ENCODE measurements at places on chromosomes 11 and 22.

DNA sequence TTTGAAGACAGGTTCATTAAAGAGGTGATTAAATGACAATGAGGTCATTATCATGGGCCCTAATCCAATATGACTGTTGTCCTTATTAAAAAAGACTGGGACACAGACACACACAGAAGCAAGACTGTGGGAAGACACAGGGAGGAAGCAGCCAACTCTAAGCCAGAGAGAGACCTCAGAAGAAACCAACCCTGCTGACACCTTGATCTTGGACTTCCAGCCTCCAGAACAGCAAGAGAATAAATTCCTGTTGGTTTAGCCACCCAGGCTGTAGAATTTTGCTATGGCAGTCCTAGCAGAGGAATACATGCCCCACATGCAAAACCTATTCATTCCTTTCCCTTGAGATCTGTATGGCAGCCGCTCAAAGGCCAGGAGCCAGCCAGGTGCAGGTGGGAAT is 35.6 kb upstream of the CACNG2 start:
- DNase-seq = no peak

DNA sequence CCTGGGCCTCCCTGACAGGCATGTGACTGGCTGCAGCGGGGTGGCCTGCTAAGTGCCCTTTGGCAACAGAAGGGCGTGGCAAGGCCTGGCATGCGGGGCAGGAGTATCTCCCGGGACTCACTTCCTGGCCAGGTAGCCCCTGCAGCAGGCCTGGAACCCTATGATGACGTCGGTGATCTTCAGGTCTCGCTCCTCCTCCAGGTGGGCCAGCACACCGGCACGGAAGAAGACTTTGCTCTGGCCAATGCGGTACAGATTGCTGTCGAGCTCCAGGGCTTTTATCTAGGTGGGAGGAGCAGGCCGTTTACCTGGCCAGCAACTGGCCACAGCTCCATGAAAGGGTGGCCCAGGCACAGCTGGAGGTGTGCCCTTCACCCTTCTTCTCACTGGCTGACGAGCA is 50.9 kb downstream of the APOL1 start:
- no peak for DNase-seq

DNA sequence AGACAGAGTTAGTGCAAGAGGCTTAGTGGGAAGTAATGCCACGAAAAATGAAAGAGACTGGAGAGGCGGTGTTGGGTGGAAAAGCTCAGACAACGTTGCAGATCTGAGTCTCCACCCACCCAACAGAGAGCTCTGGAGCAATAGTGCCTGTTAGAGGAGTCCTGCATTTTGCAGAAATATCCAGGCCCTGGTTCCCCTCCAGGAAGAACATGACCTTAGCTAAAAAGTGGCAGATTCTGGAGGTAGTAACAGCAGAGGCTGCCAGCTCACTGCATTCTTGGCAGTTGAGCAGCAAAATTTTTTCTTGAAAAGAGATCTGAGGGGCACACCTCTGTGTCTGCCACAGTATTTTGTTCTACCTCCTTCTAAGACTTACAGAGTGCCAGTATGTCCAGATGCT is 27.7 kb upstream of the BIRC3 start:
- no peak for DNase-seq

GRCh38 chr11:61332281-61332796 is 566 bp downstream of the DDB1 start:
- no peak for DNase-seq

DNA sequence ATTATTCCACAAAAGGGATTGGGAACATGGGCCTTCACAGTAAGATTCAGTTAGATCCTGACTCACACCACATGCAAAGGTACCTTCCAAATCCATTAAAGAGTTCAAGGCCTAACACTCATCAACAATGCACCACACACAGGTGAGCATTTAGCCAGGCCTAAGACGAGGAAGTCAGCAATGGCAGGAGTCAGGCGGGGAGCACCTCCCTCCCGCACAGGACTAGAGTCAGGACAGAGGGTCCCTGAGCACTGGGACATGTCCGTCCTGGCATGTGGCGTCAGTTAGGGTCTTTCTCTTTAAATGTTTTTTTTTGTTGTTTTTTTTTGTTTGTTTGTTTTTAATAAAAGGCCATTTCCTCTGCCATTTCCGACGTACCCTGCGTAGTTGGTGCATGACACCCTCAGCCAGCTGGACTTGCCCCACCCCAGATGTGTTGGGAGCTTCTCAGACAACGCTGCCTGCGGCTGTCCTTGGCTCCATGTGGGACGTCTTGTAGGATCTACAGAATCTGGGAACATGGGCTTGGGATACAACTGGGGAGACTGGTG is 1458.6 kb downstream of the BRD1 start:
- no peak for DNase-seq

- DNase-seq = no peak
Measured at GRCh38 chr22:41995211-41995610, 3.4 kb upstream of the WBP2NL start.

- no peak for DNase-seq
Measured at GRCh38 chr11:79199729-79200354, 241.0 kb downstream of the TENM4 start.

GRCh38 chr11:128302425-128303186 is 284.8 kb downstream of the ETS1 start:
- peak; percentile 29 for DNase-seq

- DNase-seq = no peak
Measured at GRCh38 chr11:72812604-72812966, 1.6 kb upstream of the ATG16L2 start.

DNA sequence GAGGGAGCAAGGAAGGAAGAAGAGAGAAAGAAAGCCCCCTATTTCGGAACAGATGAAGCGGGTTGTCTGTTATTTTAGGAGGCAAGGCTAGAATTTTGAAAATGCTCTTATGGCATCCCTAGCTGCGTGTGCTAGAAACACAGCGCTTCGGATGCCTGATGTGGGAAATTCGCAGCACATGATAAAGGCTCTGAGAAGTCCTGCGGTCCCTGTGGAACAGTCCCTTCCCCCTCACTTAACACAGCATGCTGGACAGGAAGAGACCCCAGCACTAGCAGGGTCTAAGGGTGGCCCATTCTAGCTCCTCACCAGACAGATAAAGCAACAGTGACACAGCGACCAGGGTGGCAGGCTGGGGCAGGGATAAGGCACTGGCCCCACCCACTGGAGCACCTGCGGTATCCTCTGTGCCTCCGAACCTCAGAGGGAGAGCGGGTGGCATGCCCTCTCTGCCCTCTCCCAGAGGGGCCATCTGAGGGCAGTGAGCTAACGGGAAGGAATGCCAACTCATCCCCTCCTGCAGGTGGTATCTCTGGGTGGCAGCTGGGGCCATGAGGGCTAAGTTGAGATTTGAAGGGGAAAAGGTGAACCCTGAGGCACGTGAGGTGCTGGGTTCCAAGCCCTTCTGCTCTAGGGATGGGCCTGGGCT is 75.7 kb downstream of the SCUBE1 start:
- DNase-seq = no peak

DNA sequence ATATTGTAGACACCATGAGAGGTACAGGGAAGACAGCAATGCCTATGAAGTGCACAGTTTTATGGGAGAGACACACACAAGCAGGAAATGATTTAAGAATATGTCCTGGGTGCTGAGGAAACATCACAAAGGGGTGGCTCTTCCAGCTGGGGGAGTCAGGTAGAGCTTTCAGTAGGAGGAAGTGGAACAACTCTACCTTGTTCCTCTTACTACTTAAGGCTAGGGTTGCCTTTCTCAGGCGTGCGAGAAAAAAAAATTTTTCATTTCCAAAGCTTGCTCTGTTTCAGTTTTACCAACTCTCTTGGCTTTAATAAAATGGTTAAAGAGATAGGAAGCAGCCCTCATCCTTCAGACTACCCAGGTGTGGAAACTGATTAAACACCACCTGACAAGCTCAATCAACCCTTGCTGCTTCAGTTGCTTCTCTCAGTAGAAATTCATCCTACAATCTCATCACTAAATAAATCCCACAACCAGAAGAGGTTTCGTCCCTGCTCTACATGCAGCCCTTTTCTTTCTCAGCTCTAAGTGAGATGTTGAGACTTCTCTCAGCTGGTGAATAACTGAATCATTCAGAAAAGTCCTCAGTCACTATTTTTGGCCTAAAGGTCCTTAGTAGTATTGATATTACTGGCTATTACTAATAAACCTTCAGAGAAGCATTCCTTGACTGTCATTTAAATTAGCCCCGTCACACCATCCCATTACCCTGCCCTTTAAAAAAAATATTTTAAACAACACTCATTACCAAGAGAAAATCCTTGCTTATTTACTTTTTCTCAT is 5.9 kb downstream of the ABTB2 start:
- DNase-seq = no peak

GRCh38 chr11:35275786-35276170 is 136.8 kb downstream of the CD44 start:
- no peak for DNase-seq

GRCh38 chr22:41557401-41558240 is 3.2 kb upstream of the CSDC2 start:
- DNase-seq = peak; percentile 6

GRCh38 chr22:42993651-42994275 is 21.2 kb downstream of the PACSIN2 start:
- DNase-seq = no peak

DNA sequence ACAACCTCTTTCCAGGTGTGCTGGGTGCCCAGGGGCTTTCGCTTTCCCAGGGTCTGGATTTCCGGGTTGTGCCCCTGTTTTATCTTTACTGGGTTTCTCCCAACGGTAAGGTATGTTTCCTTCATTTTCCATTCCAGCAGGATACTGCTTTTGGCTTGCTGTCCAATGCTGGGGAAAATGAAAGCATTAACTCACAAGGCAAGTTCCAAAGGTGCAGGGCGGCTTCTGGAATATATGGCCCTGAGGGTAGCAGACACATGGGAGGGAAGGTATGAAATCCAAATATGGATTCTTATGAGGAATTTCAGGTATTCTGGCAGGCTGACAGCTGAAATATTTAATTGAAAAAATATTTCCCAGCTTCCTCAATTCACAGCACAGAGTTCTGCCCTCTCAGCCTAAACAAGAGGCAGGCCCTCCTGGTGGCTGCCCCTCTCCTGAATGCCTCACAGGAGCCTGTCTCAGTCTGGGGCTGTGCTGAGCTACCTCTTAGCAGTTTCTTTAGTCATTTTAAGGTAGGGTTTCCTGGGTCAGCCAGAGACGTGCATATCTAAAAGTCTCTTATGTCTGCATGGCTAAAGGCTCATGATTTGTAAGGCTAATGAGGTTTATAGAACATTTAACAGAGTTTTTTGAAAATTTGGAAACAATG is 318.6 kb upstream of the B3GAT1 start:
- DNase-seq = no peak

GRCh38 chr22:17302616-17303015 is 66.6 kb upstream of the CECR2 start:
- DNase-seq = no peak

GRCh38 chr11:108654994-108655631 is 9.8 kb upstream of the DDX10 start:
- peak; percentile 14 for DNase-seq

DNA sequence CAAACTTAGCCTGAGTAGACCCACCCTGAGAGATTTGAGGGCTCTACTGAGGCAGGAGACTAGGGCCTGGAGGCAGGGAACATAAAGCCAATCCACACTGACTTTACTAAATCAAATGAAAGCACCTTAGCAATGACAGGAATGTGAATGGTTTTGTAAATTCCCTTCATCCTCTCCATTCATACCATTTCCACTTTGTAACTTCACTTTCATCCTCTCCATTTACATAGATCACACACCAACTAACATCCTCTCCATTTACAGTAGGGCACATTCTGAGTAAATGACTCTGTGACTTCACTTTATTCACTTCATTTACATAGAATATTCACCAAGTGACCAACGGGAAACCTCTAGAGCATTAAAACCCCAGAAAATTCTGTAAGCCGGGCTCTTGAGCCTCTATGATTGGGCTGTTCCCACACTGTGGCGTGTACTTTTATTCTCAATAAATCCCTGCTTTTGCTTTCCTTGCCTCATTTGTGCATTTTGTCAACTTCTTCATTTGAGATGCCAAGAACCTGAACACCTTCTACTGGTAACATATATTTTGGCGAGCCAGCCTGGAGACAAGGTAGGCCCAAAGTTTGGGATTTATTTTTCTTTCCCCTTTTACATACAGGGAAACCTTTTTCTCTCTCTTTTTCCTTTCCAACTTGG is 82.9 kb downstream of the PIWIL4 start:
- DNase-seq = no peak

Data from stimulated activated CD4-positive, alpha-beta T cell treated with anti-CD3 and anti-CD28 coated beads, Interleukin-4, amount 100 ng/mL, for 1 hour (primary cell).